Stimulated activated CD4-positive, alpha-beta T cell treated with anti-CD3 and anti-CD28 coated beads, Interleukin-4, amount 100 ng/mL, for 24 hours (primary cell): ENCODE measurements at places on chromosomes 3 and 15.

- no peak for DNase-seq
Measured at GRCh38 chr3:11602239-11602840, 41.4 kb downstream of the VGLL4 start.

DNA sequence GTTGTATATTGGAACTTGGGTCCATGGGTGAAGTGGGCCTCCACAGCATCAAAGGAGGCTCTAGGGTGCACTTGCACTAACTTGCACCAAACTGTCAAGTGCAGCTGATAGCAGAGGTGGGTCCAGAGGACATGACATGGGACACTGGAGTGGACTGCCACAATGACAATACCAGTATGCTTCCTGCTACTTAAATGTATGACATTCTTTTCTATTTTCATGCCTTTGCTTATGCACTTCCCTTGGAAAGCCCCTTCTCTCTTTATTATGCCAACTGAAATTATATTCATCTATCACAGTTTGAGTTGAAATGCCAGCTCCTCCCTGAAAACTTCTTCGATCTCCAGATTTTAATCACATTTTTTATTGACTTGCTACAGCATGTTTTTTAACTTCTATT is 101.8 kb downstream of the CFAP20DC start:
- DNase-seq: no peak

DNA sequence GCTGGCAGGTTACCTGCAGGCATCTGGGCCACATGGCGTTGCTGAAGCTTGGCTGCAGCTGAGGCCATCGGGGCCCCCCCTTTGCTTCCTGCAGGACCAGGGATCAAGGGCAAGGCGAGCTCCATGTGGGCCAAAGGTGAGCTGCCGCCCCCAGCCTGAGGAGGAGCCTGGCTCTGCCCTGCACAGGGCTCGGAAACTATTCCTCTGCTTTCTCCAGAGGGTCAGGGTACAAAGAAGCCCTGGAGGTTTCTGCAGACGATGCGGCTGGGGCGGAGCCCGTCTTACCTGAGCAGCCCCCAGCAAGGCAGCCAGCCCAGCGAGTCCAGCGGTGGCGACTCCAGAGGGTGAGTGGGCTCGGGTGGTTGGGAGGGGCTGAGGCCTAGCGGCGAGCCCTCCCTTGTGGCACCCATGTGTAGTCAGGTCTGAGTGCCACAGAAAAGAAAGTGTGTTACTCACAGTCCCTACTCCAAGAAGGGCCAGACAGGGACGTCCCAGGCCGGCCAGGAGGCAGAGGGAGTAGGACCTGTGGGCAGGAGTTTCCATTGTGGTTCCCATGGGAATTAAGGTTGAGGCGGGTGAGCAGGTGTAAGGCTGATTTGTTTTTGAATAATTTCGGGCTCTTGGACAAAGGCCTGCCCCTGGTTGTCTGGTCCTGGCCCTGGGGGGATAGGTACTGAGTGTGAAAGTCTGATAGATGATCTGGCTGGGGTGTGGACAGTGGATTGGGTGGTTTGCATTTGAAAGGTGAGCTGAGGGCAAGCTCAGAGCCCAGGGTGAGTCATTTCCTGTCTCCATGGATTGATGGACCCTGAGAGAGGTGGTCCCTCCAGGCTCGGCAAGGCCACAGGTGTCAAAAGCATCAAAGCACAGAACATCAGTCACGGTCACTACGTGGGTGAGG is 25.4 kb downstream of the CFAP100 start:
- no peak for DNase-seq

DNA sequence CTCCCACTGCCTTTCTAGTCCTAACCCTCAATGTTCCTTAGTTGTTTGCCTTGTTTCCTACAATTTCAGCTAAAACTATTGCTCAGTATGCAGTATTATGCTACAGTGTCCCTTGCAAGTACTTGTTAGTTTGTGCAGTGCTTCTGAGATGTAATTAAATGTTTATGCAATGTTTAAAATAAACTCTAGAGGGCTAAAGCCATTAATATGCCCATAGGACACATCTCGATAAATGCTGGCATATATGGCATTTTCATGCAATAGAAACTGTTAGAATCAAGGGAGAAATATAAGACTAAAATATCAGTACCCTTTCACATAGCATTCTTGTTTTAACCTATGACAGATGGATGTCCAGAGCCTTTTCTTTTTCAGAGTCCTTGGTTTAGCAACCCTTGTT is 59.8 kb upstream of the ACKR4 start:
- DNase-seq: no peak

DNA sequence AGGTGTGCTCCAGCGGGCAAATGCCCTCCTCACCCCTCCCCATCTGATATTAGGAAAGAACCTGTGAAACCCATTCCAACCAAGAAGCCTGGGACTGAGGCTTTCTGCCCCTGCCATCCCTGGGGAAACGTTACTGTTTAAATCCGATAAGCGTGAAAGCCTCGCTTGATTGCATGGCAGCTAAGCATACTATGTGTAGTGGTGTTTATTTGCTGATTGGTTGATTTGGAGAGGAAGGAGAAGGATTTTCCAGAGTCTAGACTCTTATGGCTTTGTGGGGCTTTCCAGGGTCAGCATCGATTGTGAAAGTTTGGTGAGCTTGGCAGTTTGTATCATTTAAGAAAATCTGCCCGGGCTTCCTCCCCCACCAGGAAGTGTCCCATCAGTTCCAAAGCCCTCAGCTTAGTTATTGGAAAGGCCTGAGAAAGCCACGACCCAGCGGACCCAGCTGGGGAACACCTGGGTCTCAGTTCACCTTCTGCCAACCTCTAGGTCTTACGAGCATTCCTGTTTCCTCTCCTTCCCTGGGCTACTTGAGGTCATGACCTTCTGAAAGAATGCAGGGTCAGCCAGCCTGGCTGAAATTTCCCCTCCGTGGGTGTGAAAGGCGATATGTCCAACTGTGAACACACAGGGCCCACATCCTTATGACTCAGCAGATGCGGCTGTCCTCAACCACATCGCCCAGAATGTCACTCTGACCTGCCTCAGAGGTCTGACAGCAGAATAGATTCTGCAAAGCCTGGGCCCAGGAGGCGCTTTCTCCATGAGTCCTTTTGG is 62.8 kb upstream of the HERC1 start:
- DNase-seq: no peak
